H7 (cell line): ENCODE measurements at places on chromosomes 13 and 19.
A peak's percentile ranks its signal among the peaks of the same experiment; 100 is the strongest.

DNA sequence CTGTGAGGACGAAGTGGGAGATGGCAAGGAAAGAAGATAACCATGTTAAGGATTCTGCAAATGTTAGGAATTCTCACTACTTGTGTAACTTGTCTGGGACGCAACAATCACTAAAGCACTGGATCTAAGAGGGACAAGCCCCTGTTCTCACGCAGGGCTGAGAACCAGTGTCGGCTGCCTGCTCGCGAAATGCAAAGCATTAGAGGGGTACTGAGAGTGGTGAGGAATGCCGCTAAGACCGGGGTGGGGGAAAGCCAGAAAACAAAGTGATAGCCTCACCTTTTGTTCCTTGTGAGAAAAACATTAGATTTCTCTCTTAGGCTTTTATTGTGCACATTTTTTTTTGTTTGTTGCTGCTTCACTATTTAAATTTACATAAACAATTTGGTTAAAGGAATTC, 241.9 kb downstream of the ABCC4 start:
- DNase-seq = peak; percentile 62

- peak; percentile 82 for DNase-seq
These were observed 112.4 kb downstream of the NUFIP1 start for GRCh38 chr13:44876782-44877324.

GRCh38 chr19:11025006-11025405, 64.2 kb downstream of the SMARCA4 start:
- peak; percentile 48 for DNase-seq

- DNase-seq = peak; percentile 62
These were observed at the start of gene MAG for GRCh38 chr19:35291916-35292315. Gene MAG (plus strand): TSS chr19:35292161. CDS start chr19:35295409, 3,248 bp downstream.

GRCh38 chr19:14576363-14576762, 4.5 kb upstream of the NDUFB7 start:
- no peak for DNase-seq

- DNase-seq = peak; percentile 4
These were observed 108.2 kb downstream of the EDNRB start for GRCh38 chr13:77810430-77810829.

- DNase-seq = no peak
These were observed 64.2 kb upstream of the ATP12A start for GRCh38 chr13:24615911-24616472.

DNA sequence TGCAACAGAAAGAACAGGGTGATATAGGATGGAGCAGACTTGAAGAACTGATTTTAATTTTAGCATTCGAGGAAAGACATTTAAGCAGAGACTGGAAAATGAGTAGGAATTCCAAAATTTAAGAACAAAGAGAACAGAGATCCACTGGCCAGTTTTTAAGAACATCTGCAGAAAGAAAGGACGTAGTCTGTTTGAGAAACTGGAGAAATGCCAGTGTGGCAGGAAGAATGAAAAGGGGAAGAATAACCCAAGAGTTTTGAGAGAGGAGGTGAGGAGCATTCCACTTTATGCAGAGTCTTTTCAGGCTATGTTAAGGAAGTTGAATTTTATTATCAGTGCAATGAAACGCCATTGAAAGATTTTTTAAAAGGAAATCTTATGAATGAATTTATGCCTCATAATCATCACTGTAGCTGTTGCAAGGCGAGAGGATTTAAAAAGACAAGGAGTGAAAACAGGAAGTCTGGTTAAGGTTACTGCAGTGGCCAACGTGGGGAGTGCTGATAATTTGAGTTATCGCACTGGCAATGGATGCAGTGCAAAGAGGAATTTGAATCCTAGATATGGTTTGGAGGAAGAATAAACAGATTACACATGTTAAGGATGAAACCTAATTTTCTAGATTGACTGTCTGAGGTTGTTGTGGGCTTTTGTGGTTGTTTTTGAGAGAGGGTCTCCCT, 253.8 kb downstream of the DACH1 start:
- no peak for DNase-seq

GRCh38 chr13:103203735-103204330, 137.6 kb upstream of the SLC10A2 start:
- DNase-seq = no peak

DNA sequence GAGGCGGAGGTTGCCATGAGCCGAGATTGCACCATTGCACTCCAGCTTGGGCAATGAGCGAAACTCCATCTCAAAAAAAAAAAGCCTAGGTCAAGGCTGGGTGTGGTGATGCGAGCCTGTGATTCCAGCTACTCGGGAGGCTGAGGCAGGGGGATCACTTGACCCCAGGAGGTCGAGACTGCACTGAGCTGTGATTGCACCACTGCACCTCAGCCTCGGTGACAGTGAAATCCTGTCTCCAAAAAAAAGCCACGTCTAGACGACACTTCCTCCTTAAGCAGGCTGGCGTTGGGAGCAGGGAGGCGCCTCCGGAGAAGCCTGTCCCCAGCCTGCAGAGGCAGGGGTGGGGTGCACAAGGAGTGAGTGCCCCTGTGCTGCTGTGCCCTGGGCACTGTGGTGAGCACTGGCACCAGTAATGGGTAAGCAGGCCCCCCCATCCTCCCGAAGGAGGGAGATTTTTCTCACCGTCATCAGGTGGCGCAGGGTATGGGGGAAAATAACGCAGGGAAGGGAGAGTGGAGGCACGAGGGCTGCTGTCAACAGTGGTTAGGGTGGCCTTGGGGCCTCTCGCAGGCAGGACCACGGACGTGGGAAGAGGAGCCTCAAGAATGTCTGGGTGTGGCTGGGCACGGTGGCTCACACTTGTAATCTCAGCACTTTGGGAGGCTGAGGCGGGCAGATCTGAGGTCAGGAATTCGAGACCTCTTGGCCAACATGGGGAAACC, 706 bp downstream of the P2RY11 start:
- DNase-seq = peak; percentile 59

DNA sequence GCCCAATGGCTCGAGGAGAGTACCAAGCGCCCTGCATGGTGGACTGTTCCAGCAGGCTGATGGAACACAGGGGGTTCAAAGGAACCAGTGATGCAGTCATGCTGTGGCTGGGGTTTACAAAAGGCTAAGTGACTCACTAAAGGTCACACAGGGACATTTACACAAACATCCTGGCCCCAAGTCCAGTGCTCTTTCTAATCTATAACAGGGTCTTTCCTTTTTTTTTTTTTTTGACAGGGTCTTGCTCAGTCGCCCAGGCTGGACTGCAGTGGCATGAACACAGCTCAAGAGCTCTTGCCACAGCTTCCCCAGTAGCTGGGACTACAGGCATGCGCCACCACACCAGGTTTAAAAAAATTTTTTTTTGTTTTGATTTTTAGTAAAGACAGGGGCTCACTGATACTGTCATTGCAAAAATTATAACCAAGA, 2.8 kb upstream of the SLC25A15 start:
- DNase-seq = no peak

DNA sequence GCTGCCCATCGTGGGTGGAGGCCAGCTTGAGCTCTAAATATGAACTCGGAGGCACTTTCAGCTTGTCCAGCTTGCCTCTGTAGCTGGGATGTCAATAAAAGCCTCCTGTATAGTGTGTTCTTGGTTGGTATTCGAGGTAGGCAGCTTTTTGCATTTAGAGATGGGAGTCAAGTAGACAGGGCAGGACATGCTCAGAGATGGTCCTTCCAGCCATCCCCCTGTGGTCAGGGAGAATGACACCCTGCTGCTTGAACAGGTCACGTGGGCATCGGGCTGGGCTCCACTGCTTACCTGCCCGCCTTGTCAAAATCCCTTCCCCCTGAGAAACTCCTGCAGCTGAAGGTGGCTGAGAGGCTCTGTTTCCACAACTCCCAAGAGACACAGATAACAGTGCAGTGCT, 302.5 kb downstream of the ZNF536 start:
- DNase-seq = no peak

GRCh38 chr13:42798118-42798517, 16.7 kb downstream of the FAM216B start:
- DNase-seq = no peak

DNA sequence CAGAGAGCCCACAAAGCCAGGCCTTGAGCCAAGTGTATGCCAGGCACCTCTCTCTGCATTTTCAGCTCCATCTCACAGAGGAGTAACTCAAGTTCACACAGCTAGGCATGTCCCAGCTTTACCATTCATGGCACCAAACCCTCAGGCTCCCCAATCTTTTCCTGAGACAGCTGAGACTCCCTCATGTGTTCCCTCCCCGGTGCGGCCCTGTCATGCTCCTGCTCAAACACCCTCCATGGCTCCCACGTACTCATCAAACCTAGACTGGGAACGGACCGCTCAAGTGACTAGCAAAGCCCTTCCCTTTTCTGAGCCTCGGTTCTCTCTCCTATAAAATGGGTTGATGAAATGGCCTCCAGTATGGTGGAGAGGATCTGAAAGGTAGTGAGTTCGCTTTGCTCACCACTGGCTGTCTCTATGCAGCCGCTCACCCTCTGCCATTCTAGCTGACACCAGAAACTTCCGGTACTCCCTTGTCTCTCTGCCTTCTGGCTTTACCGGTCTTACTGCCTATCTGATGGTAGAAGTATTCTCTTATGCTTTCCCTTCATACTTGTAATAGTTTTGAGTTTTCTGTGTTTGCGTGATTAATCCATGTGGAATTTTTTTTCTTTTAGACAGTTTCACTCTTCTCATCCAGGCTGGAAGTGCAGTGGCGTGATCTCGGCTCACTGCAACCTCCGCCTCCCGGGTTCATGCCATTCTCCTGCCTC, 7.8 kb upstream of the SLC44A2 start:
- DNase-seq = no peak

DNA sequence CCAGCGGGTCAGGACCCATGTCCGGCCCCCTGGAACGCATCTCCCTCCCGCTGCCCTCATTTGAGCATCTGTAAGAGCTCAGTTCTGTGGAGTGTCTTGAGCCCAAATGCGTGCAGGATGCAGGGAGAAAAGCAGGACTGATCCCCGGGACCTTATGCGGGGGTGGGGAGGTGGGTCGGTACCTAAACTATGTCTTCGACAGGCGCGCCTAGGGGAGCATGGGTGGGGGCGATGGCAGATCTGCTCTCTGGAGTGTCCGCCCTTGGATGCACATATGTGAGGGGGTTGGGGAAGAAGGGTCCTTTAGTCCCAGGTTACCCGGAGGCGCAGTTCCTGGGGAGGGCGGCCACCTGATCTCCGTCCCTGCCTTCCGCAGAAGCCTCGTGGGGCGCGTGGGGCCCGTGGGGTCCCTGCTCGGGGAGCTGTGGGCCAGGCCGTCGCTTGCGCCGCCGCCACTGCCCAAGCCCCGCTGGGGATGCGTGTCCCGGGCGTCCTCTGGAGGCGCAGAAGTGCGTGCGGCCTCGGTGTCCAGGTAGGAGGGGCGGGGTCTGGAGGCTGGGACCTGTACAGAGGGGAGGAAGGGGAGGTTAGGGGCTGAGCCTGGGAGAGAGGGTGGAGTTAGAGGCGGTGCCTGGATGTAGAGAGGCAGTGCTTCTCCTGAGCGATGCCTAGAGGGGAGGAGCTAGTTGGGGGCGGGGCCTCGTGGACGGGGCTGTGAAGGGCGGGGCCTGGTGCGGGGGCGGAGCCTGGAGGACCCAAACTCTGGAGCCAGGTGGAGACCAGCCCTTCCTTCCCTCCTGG, 2.9 kb downstream of the CILP2 start:
- DNase-seq = peak; percentile 99

DNA sequence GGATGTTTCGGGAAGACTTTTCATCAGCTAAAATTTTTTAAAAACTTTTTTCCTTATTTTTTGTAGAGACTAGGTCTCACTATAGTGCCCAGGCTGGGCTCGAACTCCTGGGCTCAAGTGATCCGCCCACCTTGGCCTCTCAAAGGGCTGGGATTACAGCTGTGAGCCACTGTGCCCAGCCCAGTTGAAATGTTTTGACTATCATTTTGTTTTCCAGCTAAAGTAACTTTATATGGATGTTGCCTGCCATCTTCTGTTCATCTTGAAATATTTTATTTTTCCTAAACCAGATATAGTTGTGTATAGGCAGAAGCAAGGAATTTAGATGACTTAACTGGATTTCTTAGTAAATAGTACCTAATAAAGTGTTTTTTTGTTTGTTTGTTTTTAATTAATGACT, 7.0 kb downstream of the CAB39L start:
- DNase-seq = no peak

DNA sequence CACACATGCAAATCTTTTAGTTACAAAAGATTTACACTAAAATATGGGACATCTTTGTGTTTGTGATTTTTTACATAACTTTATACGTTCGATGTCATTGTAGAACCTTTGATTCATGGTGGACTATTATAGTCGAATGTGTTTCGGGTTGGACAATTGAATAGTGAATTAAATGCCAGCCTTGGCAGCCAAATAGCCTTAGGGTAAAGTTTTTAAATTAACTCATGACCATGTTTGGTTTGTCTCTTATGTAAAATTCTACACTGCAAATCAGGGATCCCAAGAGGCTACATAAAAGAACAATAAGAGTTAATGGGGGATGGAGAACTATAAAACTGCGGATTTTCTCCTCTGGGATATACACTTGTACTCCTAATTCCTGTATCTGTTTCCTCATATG, 1735.6 kb upstream of the SPRY2 start:
- DNase-seq = no peak

- DNase-seq = no peak
These were observed 79.2 kb upstream of the CACNA1A start for GRCh38 chr19:13585512-13585911.

DNA sequence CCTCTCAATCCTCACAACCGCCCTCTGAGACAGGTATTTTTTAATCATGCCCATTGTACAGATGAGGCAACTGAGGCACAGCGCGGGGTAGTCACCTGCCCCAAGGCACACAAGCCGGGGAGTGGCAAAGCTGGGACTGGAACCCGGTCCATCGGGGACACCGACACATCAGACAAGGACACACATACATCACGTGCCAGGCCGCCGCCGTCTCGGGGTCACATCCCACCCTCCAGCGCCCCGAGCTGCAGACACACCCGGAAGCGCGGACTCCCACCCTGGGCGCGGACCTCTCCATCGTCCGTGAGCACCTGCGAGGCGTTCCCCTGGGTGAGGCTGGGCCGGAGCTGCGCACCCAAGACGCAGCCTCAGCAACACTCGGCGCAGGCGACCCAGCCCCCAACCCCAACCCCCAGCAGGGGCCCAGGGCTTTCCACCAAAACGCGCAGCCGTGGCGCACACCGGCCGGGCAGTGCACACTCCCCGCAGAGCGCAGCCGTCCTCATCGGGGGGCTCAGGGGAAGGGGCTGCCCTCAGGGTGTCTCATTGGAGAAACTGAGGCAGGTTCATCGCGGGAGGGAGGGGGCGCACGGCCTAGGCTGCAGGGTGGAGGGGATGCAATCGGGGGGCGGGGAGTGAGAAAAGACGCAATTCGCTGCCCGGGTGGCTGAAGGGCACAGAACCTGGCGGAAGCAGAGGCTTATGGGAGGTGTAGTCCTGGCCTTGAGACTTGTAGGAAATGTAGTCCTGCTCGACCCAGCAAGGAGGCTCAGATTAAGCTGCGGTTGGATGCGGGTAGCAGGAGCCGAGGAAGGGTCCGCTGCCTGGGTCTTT, 1.9 kb upstream of the LMTK3 start:
- peak; percentile 93 for DNase-seq
